ENCODE measurements at places on chromosomes 3 and 15. TPM values are rescaled to one million over a fixed set of nuclear protein-coding genes. Genes with fewer than 3 reads are reported as not detected.

SLC6A20 gene
- total RNA-seq = not detected

DMXL2 gene
- 10.0 TPM for total RNA-seq

CLRN1 gene
- not detected for total RNA-seq

STXBP5L gene
- total RNA-seq = 9.8 TPM

CSPG4 gene
- total RNA-seq = 0.14 TPM

CXCR6 gene
- total RNA-seq = not detected

IGDCC3 gene
- total RNA-seq = not detected

MCF2L2 gene
- 0.62 TPM for total RNA-seq

CISH gene
- total RNA-seq = 0.23 TPM

MRAS gene
- 9.4 TPM for total RNA-seq
